ENCODE measurements at places on chromosomes 12 and 14. TPM values are rescaled to one million over a fixed set of nuclear protein-coding genes. Genes with fewer than 3 reads are reported as not detected.

The MRPL42 gene
- 23.8 TPM for polyA plus RNA-seq

The PPP1R36 gene
- 7.2 TPM for polyA plus RNA-seq

The SERPINA10 gene
- 1.1 TPM for polyA plus RNA-seq

The BAG5 gene
- polyA plus RNA-seq: 3.6 TPM

The LRRC43 gene
- polyA plus RNA-seq: 0.57 TPM

The MGP gene
- 112 TPM for polyA plus RNA-seq

DNA sequence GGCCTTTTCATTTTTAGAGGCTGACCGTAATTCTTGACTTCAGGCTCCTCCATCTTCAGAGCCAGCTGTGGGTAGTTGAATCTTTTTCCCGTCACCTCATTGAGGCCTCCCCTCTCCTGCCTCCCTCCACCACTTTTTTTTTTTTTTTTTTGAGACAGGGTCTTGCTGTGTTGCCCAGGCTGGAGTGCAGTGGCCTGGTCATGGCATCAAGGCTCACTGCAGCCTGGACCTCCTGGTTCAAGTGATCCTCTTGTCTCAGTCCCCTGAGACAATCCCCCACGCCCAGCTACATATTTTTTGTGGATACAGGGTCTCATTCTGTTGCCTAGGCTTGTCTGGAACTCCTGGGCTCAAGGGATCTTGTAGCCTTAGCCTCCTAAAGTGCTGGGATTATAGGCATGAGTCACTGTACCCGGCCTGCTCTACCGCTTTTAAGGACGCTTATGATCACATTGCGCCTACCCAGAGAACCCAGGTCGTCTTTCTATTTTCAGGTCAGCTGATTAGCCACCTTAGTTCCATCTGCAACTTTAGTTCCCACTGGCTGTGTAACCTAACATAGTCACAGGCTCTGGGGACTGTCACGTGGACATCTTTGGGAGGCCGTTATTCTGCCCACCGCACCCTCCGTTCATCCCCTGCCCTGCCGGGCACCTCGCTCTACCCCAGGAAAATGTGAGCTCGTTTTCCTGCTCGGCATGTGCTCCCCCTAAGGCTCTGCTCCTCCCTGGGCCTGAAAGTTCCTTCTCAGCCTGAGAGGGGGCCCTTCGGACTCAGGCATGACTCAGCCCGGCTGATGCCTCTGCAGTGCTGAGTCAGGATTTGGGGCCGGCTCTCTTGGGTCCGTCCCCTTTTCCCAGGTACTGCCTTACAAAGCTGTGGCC is 13.4 kb downstream of the TNFAIP2 start:
- no peak for DNase-seq

GRCh38 chr12:59164226-59164625 is 243.9 kb upstream of the LRIG3 start:
- DNase-seq: no peak

- no peak for DNase-seq
Measured at GRCh38 chr14:74609721-74610120, 2.3 kb downstream of the LTBP2 start.

DNA sequence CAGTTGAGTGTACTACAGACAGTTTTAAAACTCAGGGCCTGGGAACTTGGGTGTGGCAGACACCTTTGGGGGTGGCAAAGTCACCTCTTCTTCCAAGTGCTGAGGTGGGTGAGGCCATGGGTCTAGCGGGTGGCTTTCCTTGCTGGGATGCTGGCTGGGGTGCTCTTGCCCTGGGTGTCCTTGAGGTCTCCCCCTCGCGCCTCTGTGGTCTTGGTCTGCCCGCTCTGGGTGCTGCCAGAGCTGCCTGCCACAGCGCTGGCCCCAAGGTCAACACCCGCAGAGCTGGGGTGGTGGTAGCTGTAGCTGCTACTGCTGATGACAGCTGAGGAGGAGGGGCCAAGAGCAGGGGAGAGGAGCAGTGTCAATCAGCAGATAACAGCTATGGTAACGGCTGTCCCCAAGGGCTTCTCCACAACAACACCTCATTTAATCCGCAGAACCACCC is 6.8 kb downstream of the KRT74 start:
- DNase-seq: no peak

DNA sequence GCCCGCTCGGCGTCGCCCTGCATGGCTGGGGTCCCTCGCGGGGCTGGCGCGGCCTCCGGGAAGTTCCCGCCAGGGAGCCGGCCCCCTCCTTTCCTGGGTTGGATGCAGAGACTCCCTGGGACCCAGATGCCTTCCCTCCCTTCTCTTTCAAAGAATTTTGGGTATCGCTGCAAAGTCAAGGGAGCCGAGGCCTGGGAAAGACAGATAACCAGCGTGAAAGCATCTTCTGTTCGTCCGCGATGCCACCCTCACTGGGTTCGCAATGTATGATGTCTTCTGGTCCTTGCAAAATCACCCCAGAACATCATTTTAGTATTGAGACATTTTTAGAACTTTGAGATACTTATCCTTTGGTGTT is 451 bp downstream of the IRAK3 start:
- no peak for DNase-seq

GRCh38 chr12:38113991-38114390 is 202.6 kb upstream of the ALG10B start:
- no peak for DNase-seq

- peak; percentile 88 for DNase-seq
Measured at GRCh38 chr14:56125772-56126636, 7.8 kb downstream of the PELI2 start.

DNA sequence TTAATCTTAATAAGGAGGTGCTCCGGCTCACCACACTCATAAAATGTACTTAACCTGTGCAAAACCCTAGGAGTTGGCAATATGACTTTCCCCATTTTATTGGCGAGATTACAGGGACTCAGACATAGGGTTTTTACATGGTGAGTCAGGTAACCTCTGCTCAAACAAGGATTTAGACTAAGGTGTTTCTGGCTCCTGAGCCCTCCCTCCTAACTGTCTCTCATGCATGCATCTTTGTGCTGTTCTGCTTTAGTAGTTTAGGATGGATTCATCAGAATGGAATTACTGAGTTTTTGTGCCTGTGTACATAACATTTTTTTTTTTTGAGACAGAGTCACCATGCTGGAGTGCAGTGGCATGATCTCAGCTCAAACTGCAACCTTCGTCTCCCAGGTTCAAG is 993.3 kb upstream of the TMEM132C start:
- DNase-seq: no peak

DNA sequence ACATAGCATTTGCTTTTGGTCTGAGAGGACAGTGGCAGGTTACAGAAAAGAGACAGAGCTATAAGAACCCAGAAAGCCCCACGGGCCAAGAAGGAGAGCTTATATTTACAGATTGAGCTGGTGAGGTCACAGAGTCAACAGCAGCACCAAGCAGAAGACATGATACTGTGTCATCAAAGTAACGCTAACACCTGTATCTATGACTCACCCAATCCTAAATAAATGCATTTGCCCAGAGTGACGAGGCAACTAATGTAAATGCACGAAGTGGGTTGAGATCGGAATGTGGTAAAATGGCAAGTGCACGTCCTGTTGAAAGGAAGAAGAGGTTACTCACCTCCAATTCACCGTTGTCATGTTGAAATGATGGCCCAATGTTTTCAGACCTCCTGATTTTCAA is 6.7 kb upstream of the CD163L1 start:
- no peak for DNase-seq

DNA sequence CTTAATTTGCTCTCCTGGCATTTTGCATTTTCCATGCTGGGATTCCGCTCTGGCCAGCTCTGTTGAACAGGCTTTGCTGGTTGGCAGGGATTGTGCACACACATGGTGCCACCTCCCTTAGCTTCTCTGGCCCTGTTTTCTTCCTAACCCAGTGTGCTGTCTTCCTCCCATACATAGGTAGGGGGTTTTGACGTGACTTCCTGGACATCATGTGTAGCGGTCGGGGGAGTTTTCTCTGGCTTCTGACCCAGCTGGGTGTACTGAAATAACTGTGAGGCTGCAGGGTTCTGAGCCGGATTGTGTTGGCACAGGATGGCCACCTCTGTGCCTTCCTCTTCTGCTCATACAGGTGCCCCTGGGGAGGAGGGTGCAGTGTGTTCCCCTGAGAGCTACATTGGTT is 25.7 kb downstream of the C14orf132 start:
- DNase-seq: no peak

- peak; percentile 79 for DNase-seq
Measured at GRCh38 chr12:96258104-96258961, 64.2 kb downstream of the ELK3 start.

DNA sequence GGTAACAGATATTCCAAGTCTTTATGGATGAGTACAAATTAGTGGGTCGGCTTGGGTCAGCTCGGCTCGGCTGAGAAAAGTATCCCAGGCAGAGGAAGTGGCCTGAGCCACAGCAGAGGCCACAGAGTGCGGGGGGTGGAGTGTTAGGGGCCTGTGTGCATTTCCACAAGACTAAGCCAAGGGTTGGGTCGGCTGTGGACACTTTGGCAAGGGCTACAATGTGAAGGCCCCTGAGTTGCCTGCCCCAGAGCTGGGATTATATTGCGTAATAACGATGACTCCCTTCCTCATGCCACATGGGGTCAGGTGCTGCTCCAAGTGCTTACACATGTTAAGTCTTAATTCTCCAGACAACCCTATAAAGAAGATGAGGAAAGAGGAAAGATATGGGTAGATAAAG is 11.4 kb downstream of the EVL start:
- peak; percentile 29 for DNase-seq

DNA sequence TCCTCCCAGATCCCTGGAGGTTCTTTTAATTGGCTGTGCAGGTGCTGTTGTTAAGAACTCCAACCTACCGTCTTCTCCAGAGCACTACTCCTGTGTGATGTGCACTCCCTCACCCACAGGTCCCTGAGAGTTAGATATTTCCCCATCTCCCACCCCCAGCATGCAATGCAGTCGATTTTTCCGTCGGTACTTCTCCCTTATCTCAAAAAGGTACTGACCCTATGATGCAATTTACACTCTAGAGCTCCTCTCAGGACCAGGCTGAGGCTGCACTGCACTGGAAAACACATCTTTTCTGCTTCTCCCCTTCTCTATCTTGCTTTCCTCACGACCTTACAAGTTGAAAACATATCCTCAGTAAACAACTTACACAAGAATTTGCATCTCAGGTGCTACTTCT is 312.4 kb upstream of the TBX3 start:
- no peak for DNase-seq

DNA sequence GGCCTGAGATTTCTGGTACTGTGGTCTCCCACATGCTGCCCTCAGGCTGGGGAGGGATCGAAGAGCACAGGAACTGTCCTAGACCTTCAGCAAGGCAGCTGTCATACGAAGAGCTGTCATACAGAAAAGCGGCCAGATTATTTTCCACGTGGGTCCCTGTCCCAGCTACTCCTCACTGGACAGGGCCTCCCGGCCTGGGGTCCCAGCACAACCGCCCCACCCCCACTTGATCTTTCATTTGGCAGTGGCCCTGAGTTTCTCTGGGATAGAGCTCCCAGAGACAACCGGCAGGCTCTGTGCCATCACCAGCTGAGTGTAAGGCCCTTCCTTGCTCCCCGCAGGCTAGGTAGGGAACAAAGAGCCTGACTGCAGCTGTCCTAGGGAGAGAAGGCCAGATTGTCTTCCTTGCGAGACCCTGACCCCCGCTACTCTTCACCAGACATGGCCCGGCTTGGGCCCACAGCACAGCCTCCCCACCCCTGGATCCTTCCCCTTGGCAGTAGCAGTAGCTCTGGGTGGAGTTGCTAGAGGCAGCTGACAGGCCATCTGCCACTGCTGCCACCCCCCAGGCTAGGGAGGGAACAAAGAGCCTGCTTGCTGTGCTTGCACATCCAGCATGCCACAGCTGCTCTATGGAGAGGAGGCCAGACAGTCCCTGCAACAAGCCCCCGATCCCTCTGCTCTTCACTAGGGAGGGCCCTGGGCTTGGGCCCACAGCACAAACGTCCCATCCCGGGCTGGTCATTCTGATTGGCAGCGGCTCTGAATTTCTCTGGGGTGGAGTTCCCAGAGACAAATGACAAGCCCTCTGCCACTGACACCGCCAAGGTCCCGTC is 3.1 kb upstream of the OR4N2 start:
- no peak for DNase-seq

DNA sequence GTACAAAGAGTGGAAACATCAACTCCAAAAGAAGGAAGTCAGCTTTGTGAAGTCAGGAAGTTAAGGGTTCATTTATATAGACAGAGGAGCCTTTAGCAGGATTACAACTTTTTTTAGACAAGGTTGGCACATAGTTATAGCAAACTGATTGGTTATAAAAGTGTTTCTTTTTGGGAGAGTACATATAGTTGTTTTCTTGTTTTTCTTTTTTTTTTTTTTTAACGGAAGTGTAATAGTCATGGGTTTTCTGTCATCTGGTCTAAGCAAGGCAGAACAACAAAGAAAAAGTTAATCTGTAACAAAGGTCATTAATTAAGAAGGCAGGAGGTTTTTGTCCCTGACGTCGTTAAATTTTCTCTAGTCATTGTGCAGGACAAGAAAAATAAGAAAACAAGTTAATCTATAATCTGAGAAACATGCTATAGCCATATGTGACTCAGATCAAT is 13.0 kb upstream of the MFAP5 start:
- DNase-seq: no peak

GRCh38 chr14:71734076-71734475 is 198.2 kb upstream of the RGS6 start:
- no peak for DNase-seq

- DNase-seq: peak; percentile 22
Measured at GRCh38 chr12:93441081-93441616, 598 bp downstream of the UBE2N start.

DNA sequence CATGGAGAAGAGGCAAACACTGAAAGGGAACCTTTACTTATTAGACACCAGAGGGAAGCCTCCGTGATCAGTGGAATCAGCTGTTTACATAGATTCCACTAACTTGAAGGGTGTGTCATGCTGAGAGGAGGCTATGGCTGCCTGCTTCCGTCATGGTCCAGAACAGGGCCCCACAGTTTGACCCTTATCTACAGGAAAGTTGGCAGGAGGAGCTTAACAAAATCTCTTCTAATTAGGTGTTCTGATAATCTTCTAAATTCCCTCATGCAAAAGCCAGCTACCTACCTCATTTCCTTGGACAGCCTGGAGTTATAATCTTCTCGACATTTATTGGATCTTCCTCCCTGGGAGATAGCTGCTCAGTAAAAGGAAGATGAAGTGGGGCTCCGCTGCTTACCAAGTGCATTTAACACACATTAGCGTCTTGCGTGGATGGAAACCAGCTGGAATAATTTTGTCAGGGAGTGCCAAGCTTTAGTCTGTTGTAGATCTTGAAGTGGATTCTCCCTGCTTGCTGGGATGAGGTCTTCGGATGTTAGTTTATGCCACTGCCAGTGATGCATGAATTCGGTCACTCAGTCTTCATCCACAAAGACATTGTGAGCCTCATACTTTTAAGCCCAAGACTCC is 171.0 kb downstream of the PAH start:
- DNase-seq: no peak
